Fibroblast of skin of right quadriceps (primary cell): ENCODE measurements at places on chromosomes 1 and 21.
A peak's percentile ranks its signal among the peaks of the same experiment; 100 is the strongest.

GRCh38 chr21:37647781-37648180 is 268.5 kb downstream of the KCNJ6 start:
- no peak for DNase-seq

GRCh38 chr1:18882486-18882885 is 19.9 kb downstream of the ALDH4A1 start:
- no peak for DNase-seq

- no peak for DNase-seq
Observed at GRCh38 chr1:228358039-228358763, 48.4 kb downstream of the TRIM11 start.

DNA sequence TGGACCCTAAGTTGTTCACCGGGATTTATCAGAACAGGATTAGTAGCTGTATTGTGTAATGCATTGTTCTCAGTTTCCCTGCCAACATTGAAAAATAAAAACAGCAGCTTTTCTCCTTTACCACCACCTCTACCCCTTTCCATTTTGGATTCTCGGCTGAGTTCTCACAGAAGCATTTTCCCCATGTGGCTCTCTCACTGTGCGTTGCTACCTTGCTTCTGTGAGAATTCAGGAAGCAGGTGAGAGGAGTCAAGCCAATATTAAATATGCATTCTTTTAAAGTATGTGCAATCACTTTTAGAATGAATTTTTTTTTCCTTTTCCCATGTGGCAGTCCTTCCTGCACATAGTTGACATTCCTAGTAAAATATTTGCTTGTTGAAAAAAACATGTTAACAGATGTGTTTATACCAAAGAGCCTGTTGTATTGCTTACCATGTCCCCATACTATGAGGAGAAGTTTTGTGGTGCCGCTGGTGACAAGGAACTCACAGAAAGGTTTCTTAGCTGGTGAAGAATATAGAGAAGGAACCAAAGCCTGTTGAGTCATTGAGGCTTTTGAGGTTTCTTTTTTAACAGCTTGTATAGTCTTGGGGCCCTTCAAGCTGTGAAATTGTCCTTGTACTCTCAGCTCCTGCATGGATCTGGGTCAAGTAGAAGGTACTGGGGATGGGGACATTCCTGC is 3.9 kb upstream of the OLFML3 start:
- DNase-seq, result peak; percentile 73

GRCh38 chr21:45255381-45256020 is 32.2 kb downstream of the POFUT2 start:
- DNase-seq, result no peak

- DNase-seq, result no peak
Observed at GRCh38 chr1:87052400-87052799, 138.0 kb downstream of the HS2ST1 start.

DNA sequence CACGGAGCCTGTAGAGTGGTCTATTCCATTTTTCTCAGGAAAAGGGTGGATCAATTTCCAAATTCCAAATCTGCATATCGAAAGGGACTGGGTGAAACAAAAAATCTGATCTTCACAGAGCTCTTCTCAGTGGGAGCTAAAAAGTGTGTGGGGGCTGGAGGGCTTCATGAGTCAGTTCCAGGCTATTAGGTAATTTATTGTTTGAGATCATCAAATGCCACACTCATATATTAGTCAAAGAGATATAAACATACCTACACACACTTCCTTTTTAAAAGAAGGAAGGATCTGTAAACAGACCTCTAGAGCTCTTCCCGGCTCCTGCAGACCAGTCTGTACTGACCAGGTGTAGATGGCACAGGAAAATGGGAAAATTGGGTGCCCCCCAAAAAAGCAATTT is 175.4 kb downstream of the ZBTB18 start:
- DNase-seq, result peak; percentile 53

DNA sequence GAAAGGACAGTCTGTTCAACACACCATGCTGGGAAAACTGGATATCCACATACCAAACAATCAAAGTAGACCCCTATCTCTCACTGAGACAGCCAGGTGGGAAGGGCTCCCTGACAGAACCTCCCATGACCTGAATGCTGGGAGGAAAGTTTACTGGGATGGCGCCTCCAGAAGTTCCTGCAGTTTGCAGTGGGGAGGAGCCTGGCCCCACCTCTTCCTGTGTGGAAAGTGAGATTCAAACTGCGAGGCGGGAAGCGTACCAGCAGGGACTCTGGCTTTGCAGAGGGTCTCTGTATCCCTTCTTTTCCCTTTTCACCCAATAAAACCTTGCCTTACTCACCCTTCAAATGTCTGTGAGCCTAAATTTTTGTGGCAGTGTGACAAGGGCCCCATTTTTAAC is 190.7 kb downstream of the HHIPL2 start:
- DNase-seq, result no peak

- DNase-seq, result no peak
Observed at GRCh38 chr21:38905328-38905727, 99.6 kb downstream of the ETS2 start.

- DNase-seq, result peak; percentile 100
Observed at GRCh38 chr1:2279210-2279639, 51.1 kb downstream of the SKI start.

DNA sequence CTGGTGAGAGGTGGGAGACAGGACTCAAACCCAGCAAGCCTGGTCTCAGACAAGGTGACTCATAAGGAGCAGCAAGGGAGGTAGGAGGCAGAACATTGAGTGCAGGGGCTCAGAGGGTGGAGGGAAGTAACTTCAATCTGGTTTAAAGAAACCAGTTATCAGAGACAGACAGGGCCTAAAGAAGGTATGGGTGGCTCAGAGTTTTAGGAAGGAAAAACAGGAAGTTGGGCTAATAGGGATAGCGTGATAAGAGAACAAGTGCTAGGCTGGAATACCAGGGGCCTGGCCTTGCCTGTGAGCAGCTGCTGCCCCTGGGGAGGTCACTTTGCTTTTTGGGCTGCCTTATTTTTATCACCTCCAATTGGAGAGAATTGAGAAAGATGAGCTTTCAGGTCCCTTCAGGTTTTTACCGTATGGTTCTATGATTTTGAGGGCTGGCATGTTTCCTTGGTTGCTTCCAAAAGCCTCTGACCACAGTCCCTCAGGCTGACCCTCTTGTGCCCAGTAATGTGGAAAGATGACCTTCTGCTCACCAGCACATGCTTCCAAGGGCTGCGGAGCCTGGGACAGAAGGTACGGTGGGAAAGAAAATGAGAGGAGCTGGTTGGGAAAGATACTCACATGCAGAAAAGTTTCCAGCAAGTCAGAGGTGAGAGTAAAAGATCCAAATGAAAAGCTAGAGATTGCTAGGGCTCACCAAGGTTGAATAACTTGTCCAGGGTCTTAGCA is 77.0 kb downstream of the DDR2 start:
- DNase-seq, result no peak

DNA sequence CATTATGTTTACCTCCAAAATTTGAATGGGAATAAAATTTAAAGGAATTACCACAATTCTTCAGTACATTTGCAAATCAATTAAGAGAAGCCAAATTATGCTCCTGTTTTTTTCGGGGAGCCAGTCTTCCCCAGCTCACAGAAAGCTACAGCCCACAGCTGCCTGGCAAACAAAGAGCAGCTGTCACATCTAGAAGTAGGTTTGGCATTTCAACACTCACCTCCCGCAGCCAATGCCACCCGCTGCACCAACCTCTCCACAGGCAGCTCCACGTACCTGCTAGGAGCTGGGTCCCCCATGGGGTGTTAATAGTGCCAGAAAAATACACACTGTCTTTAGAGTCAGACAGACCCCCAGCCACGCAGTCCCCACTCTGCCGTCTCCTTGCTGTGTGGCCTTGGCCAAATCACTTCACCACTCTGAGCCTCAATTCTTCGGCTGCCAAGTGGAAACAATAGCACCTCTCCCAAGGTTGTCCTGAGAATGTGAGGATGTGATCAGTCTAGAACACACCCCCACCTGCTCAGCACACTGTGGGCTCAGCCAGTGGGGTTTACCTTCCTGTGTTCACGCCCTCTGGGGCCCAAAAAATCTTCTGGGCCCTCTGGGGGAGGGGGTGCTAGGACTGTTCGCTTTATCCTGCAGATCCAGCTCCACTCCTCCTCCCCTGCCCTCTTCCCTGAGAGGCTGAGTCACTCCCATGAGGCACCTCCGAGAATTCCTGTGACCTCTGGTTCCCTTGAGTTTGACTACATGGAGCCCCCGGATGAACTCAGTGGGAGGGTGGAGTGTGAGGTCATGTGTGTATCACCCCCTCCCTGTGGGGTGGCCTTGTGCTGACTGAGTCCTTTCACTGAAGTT is 204.3 kb upstream of the GRIK3 start:
- no peak for DNase-seq

DNA sequence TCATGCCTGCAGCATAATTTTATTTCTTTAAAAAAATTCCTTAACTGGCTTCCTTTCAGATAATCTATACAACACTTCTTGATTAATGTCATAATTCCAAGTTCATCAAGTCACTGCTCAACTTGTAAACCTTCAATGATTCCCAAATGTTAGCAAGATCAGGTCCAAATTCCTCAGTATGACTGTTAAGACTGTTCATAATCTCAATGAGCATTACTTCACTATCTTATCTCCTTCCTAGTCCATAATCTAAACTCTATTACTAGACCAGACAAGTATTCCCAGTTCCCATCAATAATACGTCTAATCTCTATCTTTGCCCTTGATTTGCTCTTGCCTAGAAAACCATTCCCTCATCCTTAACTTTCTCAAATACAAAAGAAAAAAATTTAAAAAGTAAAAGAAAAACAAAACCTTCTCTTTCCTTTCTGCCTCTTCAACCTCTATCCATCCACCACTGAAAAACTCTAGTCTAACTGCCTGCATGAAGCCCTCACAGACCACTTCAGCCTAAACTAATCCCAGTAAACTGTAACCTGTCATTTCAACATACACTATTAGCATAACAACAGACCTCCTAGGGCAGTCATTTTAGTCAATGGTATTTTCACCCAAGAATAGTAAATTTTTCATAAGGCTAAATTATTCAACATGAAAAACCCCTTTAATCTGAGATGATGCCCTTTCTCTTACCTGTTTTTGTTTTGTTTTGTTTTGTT is 15.5 kb downstream of the LUZP1 start:
- no peak for DNase-seq

DNA sequence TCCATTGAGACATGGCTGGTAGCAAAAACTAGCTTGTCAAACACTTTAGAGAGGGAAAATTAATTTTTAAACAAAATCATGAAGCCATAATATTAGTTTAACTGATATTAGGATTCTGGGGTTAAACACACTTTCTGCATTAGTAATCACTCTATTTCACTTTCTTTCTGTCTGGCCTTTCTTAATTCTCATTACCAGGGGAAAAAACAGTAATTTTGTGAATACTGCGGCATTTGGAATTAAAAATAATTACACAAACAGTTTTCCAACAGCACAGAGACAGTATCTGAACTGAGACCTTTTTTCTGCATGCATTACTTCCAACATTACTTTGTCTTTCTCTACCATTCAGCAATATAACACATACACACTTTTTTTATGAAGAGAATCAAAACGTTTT is 190.6 kb downstream of the MRPL39 start:
- no peak for DNase-seq

DNA sequence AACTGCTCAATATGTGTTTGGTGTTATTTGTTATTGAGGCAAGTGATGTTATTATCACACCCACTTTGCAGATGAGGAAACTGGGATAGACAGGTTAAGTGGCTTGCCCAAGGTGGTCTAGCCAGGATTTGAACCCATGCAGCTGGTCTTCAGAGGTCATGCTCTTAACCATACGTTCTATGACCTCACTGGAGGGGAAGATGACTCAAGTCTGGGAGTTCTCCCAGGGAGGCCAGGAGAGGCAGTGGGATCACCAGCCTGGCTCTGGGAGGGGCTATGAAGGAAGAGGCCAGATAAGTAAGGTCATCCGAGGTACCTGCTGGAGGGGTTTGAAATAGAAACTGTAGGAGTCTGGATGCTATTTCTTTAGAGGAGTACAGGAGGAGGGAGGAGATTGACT is 95.3 kb downstream of the NAV1 start:
- DNase-seq, result no peak

GRCh38 chr21:41521489-41522027 is 13.6 kb upstream of the TMPRSS2 start:
- no peak for DNase-seq

GRCh38 chr1:59752556-59753414 is 62.0 kb upstream of the HOOK1 start:
- DNase-seq, result no peak

DNA sequence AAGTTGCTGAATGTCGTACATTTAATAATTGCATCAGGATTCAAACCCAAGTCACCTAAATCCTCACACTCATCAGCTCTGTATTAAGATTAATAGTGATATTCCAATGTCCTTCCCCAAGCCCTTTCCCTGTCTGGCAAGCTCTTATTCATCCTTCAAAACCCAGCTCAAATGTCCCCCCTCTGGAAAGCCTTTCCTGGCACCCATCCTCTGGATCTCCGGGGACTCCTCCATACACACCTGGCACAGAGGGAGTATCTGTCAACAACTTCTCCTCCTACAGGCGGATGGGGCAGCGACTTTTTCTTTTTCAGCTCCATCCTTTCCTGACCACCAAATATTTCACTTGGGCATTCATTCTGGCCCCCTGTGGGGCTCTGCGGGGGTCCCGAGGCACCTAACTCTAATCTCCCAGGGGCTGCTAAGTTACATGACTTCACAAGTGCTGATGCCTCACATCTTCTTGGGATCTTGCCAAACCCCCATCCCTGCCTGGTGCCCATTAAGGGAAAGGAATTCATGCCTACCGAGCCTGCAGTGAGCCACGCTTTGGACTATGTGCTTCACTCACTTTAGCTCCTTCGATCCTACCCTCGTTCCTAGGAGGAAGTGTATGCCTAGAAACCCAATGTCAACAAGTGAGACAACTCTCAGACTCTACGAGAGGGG is 15.2 kb downstream of the TINAGL1 start:
- DNase-seq, result peak; percentile 57

GRCh38 chr1:11804666-11805421 is 920 bp downstream of the MTHFR start:
- peak; percentile 33 for DNase-seq

DNA sequence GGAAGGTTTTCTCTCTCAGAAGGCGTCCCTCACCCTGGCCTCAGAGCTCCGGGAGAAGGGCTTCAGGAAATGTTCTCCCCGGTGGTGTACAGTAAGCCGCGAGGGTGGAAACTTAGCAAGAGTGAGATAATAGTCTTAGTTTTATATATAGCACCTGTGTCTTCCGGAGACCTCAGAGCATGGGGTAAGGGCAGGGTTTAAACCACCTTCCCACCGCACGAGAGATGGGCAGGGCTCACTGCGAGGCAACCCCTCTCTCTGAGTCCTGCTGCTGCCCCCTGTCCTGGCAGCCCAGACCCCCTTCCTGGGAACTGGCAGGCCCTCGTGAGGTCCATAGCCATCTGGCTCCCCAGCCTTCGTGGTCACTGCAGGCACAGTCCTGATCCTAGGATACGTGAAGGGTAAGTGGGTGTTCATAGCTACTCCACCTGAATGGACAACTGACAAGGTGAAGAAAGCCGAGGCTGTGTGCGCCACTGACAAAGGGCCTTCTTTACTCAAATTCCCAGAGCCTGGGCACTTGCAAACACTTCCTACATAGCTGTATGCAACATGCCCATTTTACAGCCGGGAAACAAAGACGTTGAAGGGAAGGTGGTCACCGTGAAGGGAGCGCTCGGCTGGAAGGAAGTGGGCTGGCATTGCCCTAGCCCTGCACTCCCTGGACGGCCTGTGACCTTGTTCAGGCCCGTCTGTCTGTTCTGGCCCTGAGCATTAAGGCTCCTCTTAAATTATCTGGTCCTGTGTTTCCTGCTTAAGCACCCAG is 26.9 kb downstream of the ITPKB start:
- DNase-seq, result no peak
